C1 segment of cervical spinal cord (tissue), 14 donors: ENCODE measurements at places on chromosomes 3 and 15.

GRCh38 chr3:14222457-14222856 is 43.8 kb downstream of the LSM3 start:
- DNase-seq: no peak

- no peak for DNase-seq
Observed at GRCh38 chr3:37227870-37228549, 53.6 kb upstream of the LRRFIP2 start.

DNA sequence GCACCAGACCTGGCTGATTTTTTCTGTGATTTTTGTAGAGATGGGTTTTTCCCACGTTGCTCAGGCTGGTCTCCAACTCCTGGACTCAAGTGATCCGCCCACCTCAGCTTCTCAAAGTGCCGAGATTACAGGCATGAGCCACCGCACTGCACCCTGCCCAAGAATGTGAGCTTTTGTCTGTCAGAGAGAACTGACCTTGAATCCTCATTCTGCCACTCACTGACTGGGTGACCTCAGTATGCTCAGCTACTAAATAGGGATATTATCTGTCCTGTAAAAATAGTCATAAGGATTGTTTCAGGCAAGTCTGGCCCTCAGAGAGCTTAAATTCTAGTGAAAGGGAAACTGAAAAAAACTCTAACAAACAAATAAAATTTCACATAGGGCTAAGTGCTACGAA is 2.1 kb upstream of the RFT1 start:
- no peak for DNase-seq

- no peak for DNase-seq
Observed at GRCh38 chr3:190017521-190018288, 103.0 kb downstream of the P3H2 start.

- no peak for DNase-seq
Observed at GRCh38 chr3:186971578-186971977, 41.3 kb downstream of the ST6GAL1 start.

DNA sequence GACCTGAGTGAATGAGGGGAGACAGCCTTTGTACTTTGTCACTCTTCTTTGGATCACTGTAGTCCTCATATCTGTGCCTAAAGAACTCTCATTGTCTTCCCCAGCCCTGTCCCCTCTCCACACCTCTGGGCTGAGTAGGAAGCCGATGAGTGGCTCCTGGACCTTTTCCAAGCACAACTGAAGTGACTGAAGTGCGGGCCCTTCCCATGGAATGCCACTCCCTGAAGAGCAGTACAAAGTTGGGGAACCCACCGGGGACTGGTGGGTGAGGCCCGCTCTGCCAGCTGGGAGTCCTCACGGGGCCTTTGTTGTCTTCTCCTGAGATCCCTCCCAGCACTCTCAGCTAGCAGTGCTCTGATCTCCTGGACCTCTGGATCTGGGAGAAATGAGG is 90.1 kb downstream of the AAGAB start:
- no peak for DNase-seq

DNA sequence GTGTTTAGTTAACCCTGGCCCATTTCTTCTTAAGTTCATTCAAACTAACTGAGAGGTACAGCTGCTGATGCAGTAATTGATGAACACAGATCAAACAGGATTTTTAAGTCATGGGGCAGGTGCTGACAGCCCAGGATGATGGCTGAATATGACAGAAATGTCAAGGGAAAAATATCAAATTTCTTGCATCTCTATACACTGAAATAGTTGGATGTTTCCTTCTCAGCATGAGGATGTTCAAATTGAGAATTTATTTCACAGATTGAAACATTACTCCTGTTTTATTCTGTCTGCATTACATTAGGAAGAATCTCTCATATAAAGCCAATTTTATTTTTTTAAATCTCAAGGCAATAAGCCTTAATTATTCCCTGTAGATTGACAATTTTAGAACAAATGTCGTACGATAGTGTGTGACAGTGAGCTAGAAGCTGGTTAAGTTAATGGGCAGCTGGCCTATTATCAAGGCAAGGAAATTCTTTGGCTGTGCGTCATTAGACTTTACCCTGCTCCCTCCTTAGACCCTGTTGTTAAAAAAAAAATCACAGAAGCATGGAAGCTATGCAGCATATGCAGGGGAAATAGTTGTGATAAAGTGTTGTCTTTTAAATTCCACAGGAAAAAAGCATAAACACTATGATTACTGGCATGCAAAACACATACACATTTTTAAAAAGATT is 183.8 kb upstream of the KCNMB2 start:
- no peak for DNase-seq

GRCh38 chr3:17133632-17134545 is 249.1 kb downstream of the PLCL2 start:
- no peak for DNase-seq

DNA sequence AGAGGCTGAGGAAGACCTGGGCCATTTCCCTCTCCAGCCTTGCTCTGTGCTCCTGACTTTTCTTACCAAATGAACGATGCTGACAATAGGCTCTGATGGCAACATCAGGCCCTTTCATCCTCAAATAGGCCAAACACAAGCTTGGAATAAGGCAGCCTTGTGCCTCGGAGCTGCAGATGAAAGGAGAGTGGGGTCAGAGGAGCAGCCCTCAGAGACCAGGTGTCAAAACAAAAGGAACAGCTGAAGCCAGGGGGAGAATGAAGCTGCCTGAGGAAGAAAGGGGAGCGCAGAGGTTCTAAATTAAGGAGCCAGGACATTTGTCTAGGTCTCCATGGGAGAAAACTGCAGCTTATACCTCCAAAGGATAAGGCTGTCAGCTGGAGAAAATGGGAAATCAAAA is 5.1 kb downstream of the BFSP2 start:
- DNase-seq: no peak

GRCh38 chr3:163490119-163490518 is 1588.2 kb downstream of the SI start:
- DNase-seq: no peak

DNA sequence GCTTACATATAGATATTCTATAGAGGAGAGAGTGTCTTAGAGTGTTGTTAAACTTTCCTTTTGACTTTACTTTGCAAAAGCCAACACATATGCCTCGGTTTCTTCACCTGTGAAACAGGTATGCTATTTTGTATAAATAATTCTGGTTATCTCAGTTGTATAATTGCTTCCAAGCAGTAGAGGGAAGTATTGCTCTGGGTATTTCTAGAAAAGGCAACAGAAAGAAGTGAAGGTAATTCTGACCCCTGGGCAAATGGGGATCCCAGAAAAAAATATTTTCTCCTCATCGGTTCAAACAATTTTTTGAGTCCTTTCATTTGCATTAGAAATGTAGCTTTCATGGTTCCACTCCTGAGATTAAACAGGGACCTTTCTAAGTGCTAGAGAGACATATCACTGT is 216.5 kb upstream of the SEMA6D start:
- no peak for DNase-seq

DNA sequence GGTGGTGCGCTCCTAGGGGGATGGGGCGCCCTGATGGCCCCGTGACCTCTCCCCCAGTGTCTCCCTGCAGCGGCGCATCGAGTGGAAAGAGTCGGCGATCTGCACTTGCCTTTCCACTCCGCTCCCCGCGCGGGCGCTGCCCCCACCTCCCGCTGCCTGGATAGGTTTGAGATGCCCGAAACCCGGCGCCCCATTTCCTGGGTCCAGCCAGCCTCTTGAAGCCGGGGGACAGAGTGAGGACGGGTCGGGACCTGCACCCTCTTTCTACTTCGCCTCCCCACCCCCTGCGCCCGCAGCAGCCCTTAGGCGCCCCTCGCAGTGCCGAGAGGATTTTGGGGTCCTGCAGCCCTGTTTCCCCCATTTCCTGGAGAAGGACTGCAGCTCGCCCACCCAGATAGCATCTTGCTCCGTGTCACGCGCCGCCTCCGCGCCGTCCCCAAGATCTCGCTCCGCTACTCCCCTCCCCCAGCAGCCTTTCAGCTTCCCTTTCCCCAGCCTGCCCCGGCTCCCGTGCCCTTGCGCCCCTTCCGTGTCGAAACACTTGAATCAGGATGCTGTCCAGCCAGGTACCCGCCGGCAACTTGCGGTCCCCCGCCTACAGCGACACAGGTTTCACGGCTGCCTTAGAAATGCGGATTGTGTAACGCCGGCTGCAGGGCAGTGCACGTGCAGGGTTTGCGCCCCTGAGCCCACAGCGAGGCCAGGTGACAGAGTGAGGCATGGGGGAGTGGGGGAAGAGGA is 519 bp downstream of the ABHD6 start:
- peak; percentile 86 for DNase-seq

DNA sequence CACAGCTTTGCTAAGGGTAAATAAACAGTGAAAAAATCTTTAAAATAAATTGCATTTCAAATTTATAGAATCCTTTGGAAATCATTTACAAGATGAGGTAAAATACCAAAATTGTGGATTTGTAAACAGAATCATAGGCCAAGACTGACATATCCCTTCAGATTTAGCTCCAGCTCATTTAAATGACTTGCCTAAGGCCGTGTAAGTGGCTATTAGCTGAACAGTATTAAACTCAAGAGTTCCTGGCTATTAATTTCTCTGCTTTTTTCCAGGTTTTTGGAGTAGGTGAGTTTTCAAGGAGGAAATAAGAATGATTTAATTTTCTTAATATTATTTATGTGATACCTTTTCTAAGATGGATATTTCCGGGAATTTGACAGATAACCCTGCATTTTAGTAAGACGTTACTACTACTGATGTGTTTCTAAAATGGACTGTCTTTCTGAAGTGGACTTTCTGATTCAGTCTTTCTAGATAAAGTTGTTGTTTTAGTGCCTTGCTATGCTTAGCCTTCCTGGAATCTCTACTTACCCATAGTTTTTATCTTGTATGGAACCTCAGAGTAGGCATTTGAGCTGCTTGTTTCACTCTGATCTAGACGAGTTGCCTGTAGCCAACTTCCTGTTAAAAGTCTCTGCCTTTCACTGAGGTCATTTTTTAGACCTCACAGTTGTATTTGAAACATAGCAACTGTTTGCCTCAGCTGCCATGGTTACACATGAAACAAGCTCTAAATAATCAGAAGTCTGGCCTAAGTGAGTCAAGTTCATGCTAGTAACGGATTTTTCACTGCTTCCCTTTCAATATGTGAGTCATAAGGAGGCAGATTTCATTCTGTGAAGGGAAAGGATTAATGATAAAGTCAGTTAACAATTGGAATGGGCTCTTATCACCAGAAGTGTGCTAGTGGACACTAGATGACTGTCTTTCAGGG is 127.0 kb downstream of the KLHL25 start:
- DNase-seq: no peak

GRCh38 chr3:191141728-191142127 is 57.3 kb upstream of the OSTN start:
- no peak for DNase-seq

DNA sequence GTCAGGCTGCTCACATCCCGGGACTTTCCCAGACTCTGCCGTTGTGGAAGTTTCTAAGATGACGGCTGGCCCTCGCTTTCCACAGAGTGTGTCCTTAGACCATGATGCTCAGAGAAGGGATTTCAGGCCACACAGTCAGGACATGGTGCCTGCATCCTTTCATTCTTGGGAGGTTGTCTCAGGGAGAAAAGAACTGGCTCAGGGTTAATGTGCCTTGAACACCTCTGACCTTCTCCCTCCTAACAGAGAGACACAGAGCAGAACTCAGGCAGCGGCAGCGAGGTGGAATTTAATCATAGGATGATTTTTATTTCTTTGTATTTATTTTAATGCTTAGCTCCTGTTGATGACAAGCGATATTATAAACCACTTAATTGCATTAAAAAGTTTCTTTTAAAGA is 96.9 kb upstream of the ATP2B2 start:
- DNase-seq: no peak

DNA sequence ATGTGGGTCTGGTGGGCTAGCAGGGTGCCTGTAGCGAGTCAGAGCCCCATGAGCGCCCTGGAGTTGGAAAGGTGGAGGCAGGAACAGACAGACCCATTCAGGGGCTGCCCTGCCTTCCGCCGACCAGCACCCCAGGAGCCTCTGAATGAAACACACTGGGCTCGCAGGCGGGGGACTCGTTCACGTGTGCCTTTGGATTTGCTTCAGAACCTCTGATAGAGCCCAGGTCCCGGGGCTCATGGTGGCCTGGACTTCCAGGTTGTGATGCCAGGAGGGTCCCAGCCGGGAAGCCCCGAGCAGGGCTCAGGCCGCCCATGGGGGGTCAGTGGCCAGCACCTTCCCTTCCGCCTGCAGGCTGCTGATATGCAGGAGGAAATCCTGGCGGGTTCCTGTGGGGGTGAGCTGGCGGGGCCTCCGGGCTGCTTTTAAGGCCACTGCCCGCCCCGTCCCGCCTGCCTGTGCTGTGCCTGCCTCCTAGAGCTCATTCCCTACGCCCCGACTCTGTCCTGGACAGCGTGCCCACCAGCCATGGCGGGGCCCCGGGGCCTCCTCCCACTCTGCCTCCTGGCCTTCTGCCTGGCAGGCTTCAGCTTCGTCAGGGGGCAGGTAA is at the start of gene STAB1:
Gene STAB1, plus strand, starts transcription at position 453 of the 610 bp plus-strand sequence. Its CDS starts 76 bp downstream, at position 529.
- no peak for DNase-seq

GRCh38 chr3:20561166-20561565 is 375.2 kb upstream of the SGO1 start:
- no peak for DNase-seq

DNA sequence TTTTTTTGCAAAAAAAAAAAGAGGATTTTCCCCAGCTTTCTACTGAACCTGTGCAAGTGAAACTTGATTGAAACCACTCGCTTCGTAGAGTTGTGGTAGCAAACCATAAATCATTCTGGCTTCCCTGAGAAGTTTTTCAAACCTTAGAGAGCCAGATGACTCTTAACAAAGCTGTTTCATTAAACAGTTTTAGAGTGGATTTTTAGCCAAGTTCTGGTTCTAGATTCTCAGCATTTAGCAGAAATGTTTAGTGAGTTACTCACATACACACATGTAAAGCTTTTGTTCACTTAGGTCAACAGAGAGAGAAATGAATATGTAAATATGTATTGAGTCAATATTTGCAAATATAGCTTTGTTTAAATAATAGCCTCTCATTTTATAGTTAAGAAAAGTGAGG is 18.1 kb upstream of the CCR9 start:
- DNase-seq: no peak

- DNase-seq: peak; percentile 22
Observed at GRCh38 chr3:66195347-66195783, 25.4 kb upstream of the SLC25A26 start.

GRCh38 chr3:170643831-170644230 is 58.0 kb upstream of the SLC7A14 start:
- no peak for DNase-seq

- no peak for DNase-seq
Observed at GRCh38 chr15:25734680-25735355, 128.3 kb downstream of the ATP10A start.

GRCh38 chr3:25572919-25573385 is 91.8 kb downstream of the TOP2B start:
- no peak for DNase-seq

- no peak for DNase-seq
Observed at GRCh38 chr3:1883534-1883933, 215.1 kb upstream of the CNTN4 start.

- no peak for DNase-seq
Observed at GRCh38 chr15:66829551-66830121, 127.6 kb downstream of the SMAD6 start.
